Activated T-cell treated with anti-CD3 and anti-CD28 coated beads, Interleukin-2, amount 50 U/mL, for 48 hours (primary cell): ENCODE measurements at places on chromosomes 13 and 19.

- no peak for DNase-seq
Observed at GRCh38 chr19:12749938-12750521, 1.6 kb upstream of the BEST2 start.

DNA sequence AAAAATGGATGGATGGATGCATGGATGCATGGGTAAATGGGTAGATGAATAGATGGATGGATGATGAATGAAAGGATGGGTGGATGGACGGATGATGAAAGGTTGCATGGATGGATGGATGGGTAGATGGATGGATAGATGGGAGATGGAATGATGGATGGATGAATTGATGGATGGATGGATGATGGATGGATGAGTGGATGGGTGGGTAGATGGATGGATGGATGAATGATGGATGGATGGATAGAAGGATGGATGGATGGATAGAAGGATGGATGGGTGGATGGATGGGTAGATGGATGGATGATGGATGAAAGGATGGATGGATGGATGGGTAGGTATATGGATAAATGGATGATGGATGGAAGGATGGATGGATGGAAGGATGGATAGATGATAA is 115.1 kb upstream of the LSM14A start:
- DNase-seq = no peak

GRCh38 chr19:8697671-8698432 is 743 bp downstream of the ACTL9 start:
- peak; percentile 42 for DNase-seq

DNA sequence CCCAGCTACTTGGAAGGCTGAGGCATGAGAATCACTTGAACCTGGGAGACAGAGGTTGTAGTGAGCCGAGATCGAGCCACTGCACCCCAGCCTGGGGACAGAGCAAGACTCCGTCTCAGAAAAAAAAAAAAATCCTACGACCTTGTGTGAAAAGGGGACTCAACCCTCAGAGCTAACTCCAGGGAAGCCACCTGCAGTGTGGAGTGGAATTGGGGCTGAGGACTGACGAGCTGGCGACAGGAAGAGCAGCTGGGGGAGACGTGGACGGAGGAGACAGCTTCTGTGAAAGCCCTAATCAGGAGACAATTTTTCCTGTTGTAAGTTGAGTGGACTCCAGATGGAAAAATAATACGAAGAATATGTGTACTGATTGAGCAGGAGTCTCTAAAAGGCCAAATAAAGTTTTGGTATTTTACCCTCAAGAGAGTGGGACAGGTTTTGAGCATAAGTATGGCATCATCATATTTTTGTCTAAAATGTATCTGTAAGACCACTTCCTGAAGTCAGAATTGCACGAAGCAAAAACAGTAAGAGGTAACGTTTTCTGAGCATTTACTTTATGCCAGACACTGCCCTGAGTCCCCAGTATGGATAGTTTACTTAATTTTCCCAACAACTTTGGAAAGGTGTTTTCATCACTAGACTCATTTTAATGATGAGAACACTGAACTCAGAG is 12.0 kb upstream of the LAIR1 start:
- no peak for DNase-seq

DNA sequence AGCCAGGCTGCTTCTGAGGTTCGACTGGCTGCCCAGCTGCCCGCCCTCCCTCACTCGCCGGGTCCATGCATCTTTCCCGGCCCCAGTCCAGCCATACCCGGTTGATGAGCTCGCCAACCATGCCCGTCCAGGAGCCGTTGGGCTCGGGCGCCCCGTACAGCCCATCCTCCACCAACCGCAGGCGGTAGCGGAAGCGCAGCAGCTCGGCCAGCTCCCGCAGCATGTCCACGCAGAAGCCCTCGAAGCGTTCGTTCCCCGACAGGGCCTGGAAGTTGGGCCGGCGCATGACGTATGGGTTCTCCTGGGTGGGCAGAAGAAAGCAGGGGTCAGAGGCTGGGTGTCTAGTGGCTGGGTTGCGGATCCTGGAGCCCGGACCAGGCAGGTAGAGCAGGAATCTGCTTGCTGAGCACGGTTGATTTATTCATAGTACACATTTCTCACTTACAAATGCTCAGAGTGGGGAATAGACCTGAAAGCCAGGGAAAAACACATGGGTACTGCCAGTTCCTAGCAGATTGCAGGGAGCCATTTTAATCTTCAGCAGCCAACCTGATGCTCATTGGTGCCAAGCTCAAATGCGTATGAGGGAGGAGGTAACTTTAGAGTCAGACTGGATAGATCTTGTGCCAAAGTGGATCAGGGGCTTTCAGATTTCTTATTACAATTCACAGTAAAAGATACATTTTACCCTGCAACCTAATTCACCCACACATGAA is 27.4 kb downstream of the GRIK5 start:
- DNase-seq = no peak

GRCh38 chr19:15173746-15174404 is 26.9 kb downstream of the NOTCH3 start:
- no peak for DNase-seq

DNA sequence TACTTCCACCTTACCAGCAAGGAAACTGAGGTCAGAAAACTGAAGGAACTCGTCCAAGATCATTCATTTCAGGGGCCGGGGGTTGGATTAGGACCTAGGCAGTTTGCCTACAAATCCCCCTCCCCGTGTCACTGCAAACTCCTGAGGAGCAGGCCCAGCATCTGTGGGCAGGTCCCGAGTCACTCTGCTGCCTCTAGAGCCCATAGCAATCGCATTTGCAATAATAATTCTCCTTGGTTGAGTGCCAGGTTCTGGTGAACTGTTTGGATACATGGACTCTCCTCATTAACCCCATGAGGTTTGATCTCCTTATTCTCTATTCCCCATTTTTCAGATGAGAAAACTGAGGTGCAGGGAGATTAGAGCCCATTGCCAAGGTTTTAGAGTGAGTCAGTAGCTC is 903 bp downstream of the PIN1 start:
- no peak for DNase-seq

- no peak for DNase-seq
Observed at GRCh38 chr13:22173610-22174009, 502.7 kb downstream of the FGF9 start.

- peak; percentile 50 for DNase-seq
Observed at GRCh38 chr19:20423381-20424197, 142.0 kb downstream of the ZNF737 start.

DNA sequence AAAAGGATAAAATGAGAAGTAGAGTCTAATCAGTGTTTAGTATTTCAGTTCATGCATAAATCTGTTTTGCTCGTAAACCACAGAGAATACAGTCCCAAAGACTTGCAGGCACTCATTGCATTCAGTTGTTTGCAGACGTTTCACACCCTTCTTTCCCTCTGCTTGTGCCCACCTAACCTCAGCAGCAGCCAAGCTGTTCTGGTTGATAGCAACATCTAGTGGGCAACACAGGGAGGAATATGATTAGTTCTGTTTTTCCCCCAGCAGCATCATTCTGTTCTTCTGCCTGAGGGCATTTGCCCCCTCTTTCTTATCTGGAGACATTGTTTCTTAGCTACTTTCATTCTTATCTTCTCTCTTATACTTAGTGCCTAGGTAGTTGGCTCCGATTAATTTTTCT is 135.6 kb downstream of the PAN3 start:
- DNase-seq = no peak

- no peak for DNase-seq
Observed at GRCh38 chr13:25630329-25630900, 258.6 kb downstream of the ATP8A2 start.

DNA sequence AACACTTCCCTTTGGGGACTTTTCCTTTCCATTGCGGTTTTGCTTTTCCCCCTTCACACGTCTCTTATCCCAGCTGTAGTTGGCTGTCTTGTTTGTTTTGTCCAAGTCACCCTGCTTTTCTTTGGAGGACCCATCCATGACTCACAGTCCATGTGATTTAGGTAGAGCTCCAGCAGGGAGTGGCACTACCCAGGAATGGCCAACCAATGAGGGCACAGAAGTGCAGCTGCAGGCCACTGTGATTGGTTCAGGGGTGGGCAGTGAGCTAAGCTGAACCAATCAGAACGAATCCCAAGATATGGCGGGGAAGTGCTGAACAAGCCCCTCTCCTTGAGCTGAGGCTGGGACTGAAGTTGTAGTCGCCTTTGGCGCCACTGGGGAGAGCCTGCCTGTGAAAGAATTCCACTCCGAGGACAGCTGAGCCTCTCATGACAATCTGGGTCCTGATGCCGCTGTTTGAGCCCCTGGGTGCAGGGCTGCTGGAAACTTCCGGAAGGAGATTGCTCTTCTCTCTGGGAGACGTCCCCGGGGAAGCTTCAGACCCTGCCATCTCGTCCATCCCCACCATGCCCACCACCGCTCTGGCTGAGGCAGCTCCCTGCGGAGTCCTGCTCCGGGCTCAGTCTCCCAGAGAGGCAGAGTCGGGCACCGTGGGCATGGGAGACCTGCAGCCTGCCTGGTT is 62.9 kb upstream of the URI1 start:
- no peak for DNase-seq

- DNase-seq = no peak
Observed at GRCh38 chr19:20660473-20661140, 764 bp downstream of the ZNF626 start.

DNA sequence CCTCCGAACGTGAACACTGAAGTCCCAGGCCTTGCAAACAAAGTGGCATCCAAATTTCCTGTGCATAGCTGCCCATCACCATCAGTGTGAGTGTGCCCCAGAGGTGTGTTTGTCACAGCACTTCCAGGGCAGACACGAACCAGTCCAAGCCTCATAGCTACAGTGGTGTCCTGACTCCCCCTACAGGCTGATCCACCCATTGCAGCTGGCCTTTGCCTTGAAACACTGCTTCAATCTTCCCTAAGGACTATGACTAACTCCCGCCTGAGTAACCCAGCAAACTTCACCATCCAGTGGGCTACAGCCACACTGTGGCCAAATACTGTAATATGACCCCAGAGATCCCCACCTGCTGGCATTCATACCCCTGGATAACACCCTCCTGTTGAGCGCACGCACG is 3.9 kb downstream of the ZNF266 start:
- DNase-seq = peak; percentile 37

- peak; percentile 60 for DNase-seq
Observed at GRCh38 chr13:51502153-51502651, 49.4 kb upstream of the INTS6 start.

- DNase-seq = no peak
Observed at GRCh38 chr13:50805805-50806204, 37.7 kb downstream of the DLEU7 start.

- no peak for DNase-seq
Observed at GRCh38 chr19:2239173-2239572, 2.5 kb downstream of the SF3A2 start.

- no peak for DNase-seq
Observed at GRCh38 chr19:23718802-23719201, 31.8 kb upstream of the ZNF675 start.

DNA sequence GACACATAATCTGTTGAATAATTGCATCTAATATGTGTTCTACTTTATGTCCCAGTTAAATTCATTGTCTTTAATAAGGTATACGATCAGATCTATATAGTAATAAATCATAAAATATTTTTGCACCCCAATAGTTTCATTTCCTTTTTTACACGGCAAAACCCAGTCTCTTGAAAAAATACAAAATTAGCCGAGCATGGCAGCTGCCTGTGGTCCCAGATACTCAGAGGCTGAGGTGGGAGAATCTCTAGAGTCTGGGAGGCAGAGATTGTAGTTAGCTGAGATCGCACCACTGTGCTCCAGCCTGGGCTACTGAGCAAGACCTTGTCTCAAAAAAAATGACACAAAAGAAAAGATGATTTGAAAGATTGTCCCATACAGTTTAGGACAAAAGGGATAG is 52.3 kb upstream of the PARP4 start:
- DNase-seq = no peak

GRCh38 chr13:48158290-48158689 is 63.4 kb upstream of the MED4 start:
- no peak for DNase-seq

GRCh38 chr19:13872339-13872694 is 4.6 kb upstream of the NANOS3 start:
- DNase-seq = no peak

GRCh38 chr13:113748862-113749451 is 10.1 kb upstream of the TMEM255B start:
- no peak for DNase-seq

GRCh38 chr19:16673231-16673630 is 12.3 kb downstream of the TMEM38A start:
- DNase-seq = no peak

GRCh38 chr13:101552786-101553185 is 100.3 kb downstream of the ITGBL1 start:
- DNase-seq = no peak

GRCh38 chr19:33441277-33441699 is 67.8 kb downstream of the CEBPG start:
- no peak for DNase-seq

DNA sequence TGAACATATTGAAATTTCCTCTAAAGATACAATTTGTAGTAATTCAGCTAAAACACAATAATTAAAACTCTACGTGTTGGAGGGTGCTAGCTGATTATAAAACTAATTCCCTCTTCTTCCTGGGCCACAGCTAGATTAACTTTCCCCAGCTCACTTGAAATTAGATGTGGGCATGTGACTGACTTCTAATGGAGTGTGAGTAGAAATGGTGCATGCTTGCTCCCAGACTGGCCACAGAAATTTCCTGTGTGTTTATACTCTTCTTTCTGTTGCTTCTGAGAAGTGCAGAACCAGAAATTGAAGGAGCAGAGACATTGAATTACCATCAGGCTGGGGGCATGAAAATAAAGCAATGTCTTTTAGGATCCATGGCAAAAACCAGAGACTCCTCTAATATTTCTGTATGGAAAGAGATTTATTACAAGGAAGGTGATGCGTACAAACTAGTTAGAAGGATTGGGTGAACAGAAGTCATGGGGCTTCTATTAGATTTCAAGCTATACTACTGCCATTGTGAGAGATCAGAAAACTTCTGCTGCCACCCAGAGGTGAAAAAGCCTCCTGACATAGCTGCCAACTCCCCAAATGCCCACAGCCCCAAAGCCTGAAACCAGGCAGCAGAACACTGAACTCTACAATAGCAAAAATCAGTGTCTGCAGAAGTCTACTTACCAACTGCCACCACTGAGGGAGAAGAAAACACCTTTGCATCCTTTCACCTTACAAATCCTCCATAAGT is 379.2 kb upstream of the MIR17HG start:
- no peak for DNase-seq

GRCh38 chr19:40466219-40466984 is 399 bp upstream of the SPTBN4 start:
- DNase-seq = no peak

- DNase-seq = peak; percentile 37
Observed at GRCh38 chr19:55635334-55635717, 5.5 kb upstream of the ZNF580 start.

GRCh38 chr13:109123971-109124370 is 494.6 kb downstream of the MYO16 start:
- no peak for DNase-seq

- DNase-seq = no peak
Observed at GRCh38 chr19:36891768-36892357, 24.2 kb downstream of the ZNF829 start.

DNA sequence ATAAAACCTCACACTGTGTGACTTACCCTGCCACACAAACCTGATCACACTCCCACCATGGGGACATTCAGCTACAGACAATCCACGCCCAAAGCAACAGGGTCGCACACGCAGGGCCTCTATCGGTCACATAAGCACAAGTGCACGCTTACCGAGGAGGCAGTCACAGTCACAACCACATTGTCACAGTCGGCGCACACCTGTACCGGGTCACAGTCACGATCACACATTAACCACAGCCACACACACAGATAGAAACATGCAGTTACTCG is 579 bp downstream of the ZNF566 start:
- DNase-seq = no peak

- no peak for DNase-seq
Observed at GRCh38 chr19:37813340-37813739, 34.0 kb upstream of the ZNF573 start.

- no peak for DNase-seq
Observed at GRCh38 chr13:49403996-49404702, 39.7 kb downstream of the CAB39L start.

- DNase-seq = no peak
Observed at GRCh38 chr19:29634423-29635130, 28.5 kb downstream of the POP4 start.
